Activated CD4-positive, alpha-beta T cell treated with anti-CD3 and anti-CD28 coated beads, Interleukin-2, amount 50 U/mL, for 48 hours (primary cell): ENCODE measurements at places on chromosomes 16 and 17.

DNA sequence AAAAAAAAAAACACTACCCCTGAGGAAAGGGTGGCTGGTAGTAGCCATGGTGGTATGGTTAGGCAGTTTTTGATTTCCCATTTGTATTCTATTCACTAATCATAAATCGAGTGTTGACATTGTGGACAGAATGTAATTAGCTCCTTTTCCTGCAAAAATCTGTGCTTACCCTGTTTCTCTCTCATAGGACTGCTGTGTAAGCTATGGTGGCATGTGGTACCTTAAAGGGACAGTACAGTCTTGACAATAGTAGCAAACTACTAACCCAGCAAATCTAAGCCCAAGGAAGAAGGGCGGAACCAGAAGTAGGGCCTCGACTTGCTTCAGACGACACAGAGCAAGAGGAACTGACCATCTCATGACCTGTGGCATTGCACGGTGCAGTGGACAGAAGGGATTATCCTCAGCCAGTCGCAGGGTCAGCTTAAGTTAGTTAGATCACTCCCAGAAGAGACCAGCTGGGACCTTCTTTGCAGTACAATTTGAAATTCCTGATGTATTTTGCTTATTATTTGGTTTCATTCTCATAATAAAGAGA lies 36.3 kb downstream of the POLR3E start:
- no peak for DNase-seq

GRCh38 chr17:17059301-17059890 lies 17.1 kb downstream of the MPRIP start:
- DNase-seq: no peak

DNA sequence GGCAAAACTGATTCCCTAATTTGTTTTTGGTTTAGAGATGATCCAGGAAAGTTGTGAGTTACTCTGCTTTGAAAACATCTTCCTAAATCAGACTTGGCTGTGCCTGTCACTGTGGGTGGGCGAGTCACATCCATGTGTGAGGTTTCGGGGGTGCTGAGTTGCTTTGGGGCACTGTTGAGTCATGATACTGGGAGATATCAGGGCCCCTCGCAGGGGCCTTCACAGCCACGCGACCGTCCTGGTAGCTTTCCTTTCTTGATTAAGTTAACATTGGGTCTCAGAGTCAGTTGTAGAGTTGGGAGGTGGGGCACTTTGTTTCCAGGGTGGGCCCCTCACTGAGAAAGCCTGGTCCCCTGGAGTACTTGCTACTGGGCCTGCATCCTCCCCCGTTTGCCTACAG lies 58.3 kb upstream of the LGALS9 start:
- peak; percentile 76 for DNase-seq

- no peak for DNase-seq
Observed at GRCh38 chr16:852451-853185, 52.1 kb upstream of the GNG13 start.

- DNase-seq: no peak
Observed at GRCh38 chr16:50489182-50489581, 59.0 kb upstream of the NKD1 start.

DNA sequence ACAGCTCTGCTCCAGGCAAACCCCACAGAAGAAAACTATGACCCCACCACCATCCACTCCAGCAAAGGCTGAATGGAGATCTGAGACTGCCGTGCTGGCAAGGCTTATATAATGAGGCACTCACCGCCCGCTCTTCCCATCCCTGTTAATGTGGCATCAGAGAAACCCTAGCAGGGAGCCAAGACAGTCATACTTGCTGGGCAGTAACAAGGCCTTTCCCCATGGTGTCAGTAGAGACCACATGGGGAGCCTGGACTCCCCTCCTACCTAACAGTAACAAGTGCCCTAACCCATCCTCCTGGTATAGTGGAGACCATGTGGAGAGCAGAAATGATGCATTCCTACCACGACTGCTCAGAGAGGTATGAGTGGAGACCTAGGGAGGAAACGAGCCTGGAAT lies 235.2 kb downstream of the C16orf78 start:
- no peak for DNase-seq

DNA sequence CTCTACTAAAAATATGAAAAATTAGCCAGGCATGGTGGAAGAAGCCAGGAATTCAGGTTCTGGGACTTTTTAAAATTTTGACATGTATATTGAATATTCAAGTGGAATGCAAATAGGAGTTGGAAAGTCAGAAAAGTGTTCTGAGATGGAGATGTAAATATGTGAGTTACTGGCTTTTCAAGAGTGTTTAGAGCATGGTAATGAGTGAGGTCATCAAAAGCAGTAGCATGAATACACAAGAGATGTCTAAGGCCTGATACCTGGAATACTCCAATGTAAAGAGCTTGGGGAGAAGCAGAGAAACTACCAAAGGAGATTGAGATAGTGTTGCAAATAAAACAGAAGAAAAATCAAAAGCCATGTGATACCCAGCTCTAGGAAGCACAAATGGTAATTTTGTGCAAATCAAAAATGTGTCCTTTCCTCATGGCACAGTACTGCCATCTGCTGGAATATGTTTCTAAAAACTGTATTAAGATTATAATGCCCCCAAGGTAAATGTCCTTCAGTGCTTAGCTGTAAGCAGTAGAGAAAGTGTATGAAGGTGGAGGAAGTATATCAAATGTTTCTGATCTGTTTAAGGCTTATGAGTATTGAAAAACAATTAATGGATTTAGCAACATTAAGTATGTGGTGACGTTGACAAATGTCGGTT lies 908.4 kb downstream of the KCNJ18 start:
- DNase-seq: no peak

DNA sequence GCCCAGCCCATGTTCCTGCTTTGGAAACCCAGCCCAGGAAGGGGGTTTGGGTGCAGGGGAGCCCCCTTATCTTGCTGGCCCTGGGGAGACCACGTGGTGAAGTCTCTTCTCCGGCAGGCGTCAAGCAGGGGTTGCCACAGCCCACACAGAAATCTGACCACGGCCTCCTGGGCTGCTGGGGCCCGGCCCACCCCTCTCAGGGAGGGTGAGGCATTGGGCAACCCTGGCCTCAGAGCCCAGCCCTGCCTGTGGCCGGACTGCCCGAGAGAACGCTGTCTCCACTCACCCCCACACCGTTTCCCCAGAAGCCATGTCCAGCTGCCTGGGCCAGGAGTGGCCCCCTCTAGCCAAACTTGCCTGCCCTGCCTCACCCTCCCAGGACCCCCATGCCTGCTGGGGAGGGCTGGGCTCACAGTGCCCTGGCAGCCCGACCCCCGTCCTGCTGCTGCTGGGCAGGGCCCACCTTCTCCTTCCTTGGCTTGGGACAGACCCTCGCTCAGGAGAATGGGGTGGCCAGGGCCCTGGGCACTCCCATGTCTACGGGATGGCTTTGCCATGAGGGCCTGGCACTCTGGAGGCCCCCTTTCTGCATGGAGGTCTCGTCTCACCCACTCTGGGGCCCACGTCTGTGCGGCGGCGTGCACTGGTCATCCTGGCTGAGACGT lies 6.7 kb downstream of the RPUSD1 start:
- no peak for DNase-seq

GRCh38 chr17:75075597-75076336 lies 12.0 kb upstream of the SLC16A5 start:
- DNase-seq: no peak

DNA sequence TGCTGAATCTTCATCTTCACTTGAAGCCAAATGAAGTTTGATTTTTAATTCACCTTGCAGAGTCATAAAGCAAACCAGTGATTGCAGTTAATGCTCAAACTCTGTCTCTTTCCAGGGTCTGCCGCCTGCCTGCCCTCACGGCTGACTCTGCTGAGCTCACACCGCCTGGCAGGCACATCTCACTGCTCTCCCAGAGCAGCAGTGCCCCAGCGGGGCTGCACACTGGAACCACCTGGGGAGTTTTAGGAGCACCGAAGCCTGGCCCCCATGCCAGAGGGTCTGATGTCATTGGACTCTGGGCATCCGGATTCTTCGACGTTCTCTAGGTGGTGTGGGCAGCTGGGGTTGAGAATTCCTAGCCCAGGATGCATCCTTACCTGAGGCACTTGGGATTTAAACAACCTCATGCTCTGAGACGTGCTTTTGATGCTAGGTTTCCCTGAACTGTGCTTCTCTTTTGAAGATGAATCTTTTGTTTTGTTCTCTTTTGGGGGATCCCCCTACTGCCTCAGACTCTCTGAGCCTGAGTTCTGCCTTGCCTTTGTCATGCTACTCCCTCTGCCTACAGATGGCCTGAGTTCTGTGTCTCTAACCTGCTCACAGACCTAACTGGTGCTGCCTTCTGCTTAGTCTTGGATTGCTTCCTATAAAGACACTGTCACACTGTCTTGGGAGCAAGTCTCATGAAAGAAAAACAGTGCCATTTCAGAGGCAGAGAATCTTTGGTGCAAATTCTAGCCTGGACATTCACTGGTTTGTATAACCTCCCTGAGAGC lies 438.1 kb upstream of the CCL2 start:
- DNase-seq: no peak

DNA sequence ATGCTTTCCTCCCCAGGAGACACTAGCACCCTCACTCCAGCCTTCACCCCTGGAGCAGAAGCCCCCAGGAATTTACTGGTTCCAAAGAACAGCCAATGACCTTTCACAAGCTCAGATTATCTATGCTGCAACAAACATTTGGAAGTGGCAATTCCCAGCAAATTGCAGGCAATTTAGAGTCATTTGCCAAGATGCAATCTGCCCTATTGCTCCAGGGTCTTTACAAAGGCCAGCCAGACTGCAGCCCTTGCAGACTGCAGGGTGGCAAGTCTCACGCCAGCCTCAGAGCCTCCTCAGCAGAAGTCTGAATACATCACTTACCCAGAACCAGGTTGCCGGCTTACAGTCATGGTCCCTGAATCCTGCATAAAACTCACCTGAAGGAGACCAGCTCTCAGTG lies 21.8 kb downstream of the AXIN1 start:
- DNase-seq: no peak
